Naive thymus-derived CD8-positive, alpha-beta T cell (primary cell): ENCODE measurements at places on chromosomes 5 and 9. TPM values are rescaled to one million over a fixed set of nuclear protein-coding genes. Genes with fewer than 3 reads are reported as not detected.
A peak's percentile ranks its signal among the peaks of the same experiment; 100 is the strongest.

DNA sequence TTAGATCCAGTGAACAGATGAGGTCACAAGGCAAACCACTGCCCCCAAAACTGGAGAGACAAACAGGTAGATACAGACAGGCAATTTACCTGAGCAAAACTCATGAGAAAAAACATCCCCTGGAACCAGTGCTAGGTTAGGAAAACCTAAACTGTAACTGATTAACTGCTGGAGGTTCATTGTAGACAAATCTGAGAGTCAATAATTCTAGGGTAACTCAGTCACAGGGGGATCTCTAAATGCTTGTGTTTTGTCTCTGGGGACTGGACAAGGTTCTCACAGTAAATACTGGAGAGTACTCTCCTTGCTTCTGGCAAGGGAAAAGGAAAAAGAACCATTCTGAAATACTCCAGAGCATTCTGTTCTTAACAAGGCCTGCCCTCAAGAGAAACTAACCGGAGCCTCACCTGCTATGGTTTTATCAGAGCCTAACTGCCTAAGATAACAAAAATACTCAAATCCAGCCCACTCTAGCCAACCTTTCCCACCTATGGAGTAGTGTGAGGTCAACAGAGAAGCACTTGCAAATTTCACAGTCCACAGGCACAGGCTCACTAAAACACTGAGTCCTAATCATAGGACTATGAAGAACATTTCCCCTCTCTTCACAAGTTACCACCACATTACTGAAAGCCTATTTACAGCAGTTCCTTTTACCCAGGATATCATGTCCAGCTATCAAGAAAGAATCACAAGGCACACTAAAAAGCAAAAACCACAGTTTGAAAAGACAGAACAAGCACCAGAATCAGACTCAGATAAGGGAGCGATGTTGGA is 139.9 kb upstream of the ACOT12 start:
- no peak for DNase-seq

- DNase-seq, result no peak
Observed at GRCh38 chr5:1523480-1523792, 324 bp downstream of the LPCAT1 start.

- peak; percentile 22 for DNase-seq
Observed at GRCh38 chr5:159156426-159157238, 52.7 kb downstream of the RNF145 start.

DNA sequence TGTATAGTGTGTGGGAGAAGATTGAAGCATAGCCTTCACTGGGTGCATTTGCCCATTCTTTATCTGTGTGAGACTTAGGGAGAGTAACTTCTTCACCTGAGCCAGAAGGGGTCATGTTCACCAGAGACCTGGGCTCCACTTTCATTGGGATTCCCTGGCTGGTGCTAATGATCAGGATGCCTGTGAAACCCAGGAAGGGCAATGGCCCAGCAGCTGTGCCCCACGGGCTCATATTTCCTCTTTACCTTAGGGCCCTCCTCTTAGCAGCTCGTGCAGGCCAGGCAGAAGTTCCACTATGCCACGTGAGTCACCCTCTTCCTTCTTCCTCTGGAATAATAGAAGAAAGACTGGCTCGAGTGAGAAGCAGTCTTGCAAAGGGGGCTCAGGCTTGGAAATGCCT is 5.0 kb downstream of the PPARGC1B start:
- DNase-seq, result no peak

GRCh38 chr9:98903961-98904411 is 39.7 kb upstream of the COL15A1 start:
- DNase-seq, result no peak

- DNase-seq, result no peak
Observed at GRCh38 chr5:50744776-50745175, 78.3 kb downstream of the PARP8 start.

DNA sequence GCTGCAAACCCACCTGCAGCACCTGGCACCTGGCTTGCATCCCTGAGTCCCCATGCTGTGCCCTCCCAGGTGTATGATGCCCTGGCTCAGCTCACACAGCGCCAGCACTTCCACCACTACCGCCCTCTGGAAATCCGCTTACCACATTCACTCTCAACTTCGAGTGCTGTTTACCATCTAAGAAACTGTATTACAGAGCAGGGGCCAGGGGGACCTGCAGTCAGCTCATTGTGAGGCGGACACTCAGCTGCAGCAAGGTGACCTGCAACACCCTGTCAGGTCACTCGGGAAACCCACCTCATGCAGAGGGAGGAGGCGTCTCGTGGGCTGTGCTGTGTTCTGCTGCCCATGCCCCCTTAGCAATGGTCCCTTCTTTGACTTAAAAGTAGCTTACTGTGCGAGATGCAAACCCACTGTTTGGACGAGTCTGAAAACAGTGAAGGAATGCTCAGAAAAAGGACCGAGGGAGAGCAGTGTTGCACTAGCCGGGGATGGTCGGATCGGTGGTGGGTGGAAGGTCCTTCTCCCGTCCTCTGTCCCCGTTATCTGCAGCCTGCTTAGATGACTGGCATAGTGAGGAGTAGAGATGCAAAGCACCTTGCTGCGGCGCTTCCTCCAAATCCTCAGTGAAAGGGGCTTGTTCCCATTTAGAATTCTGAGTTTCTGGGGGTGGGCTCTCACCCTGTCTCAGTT is 55.2 kb upstream of the CTSL start:
- no peak for DNase-seq

DNA sequence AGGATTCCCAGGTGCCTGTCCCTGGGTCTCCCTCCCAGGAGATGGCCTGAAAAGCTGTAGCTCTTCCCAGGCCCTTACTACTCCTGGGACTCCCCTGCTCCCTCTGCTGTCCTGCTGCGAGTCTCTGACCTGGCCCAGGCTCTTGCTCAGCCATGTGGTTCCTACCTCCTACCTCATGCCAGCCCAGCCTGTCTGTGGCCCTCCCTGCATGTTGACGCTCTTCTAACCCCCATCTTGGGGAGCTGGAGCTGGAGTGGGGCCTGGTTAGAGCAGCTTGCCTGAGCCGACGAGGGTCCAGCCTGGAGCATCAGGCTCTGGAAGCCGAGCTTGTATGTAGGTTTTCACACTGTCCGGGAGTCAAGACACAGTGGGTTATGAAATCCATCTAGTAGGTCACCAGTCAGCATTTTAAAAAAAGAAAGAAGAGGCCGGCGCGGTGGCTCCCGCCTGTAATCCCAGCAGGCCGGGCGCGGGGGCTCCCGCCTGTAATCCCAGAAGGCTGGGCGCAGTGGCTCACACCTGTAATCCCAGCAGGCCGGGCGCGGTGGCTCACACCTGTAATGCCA is 244.4 kb downstream of the FANCC start:
- DNase-seq, result no peak

DNA sequence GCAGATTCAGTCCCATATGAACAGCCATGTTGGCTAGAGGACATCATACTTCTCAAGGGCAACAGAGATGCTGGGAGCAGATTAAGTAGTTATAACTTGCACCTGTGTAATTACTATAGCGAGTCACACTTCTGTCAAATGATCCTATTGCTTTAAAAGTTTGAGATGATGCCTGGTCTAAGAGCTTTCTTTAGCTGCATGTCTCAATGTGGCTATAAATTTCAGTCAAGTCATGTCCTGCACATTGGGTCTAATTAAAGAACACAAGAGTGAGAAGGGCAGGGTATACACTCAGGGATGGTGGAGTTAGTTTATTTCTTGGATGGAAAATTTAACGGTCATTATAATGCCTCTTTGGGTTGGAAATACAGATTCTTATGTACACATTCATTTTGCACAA is 557.3 kb downstream of the RAB3C start:
- no peak for DNase-seq

DNA sequence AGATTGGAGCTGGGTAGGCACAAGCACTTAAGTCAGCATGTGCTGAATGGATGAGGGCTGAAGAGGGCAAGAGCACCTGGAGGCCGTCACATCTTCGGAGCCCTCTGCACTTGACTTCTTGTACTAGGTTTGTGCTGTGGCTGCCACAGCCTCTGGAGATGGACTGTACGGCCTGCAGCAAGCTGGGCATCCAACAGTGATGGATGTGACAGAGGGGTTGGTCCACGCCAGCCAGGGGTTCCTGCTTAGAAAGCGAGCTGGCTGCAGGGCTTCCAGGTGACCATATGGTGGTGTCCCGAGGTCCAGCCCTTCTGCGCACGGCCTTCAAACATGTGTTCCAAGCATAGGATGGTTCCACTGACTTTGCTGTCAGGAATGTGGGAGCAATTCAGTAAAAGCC is 65.1 kb upstream of the PHYKPL start:
- DNase-seq, result no peak

DNA sequence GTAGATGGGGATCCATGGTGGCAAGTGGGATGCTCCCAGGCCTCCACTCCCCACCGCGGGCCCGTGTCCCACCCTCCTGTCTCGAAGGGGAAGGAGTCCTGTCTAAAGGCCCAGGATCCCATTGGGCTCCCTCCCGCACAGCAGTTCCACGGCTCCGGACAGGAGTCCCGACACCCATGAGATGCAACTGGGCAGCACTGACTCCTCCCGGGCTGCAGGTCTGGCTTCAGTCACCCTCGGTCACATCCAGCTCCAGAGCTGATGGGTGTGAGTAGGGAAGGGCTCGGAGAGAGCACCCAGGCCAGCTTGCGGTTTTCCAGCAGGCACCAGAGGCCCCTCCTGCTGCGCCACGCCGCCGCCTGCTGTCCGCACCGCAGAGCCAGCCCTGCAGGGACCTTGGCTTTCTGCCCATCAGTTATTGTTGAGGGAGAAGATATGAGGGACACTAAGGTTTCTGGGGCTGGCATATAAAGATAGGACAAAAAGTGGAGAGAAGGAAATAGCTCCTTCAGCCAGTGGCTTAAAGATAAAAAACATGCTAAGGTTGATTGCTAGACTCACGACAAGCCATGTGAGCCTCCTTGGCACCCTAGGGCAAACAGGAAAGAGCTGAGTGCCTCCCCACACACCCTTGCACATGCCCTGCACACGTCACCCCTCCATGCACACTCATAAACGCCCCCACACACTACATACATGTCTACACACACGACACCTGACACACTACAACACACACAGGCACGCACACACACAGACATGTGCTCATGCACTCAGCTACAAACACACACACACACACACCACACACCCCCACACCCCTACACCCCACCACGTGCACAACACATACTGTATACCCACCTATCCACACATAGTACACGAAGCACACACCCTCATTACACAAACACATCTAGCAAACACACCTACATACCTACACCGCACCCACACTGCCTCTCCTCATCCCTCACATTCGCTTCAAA is 79.0 kb downstream of the AK8 start:
- no peak for DNase-seq

GRCh38 chr9:82255481-82256176 is 267.1 kb downstream of the SPATA31D1 start:
- no peak for DNase-seq

- DNase-seq, result no peak
Observed at GRCh38 chr9:69757996-69758675, 1.7 kb downstream of the PTAR1 start.

GRCh38 chr5:158435161-158435616 is 576.2 kb upstream of the CLINT1 start:
- no peak for DNase-seq

GRCh38 chr9:77965445-77966123 is 66.0 kb downstream of the GNAQ start:
- DNase-seq, result no peak

DNA sequence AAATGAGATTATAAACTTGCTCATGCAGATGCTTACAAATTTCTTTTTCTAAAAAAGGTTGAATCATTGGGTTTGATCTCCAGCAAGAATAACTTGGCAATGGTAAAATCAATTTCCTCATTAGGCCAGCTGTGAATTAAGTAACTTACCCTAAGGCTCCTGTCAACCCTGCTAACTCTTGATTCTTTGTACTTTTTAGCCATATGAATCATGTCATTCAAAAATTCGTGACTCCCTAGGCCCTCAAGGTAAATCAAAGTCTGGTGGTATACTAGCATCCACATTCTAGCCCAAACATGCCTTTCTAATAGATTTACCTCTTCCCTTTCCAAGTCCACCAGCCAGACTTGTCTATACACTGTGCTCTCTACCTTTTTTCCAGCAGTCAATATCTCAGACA is 420.8 kb upstream of the BRINP1 start:
- no peak for DNase-seq

- DNase-seq, result no peak
Observed at GRCh38 chr5:73786043-73786831, 160.2 kb downstream of the ARHGEF28 start.

DNA sequence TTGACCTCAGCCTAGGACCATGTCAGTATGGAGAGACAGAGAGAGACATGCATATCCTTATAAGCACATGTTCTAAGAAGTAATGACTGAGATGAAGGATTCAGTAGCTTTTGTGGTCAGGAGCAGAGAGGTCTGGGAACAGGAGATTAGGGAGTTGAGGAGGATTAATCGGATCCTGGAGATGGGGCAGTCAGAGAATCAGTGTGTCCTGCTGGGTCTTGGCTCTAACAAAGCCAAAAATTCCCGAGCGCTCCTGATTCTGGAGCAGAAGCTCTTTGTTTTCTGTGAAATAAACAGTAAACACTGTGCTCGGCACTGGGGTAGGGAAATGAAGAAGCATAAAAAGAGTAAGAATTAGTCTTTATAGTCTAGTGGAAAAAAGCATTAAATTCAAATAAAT is 520.0 kb upstream of the CLINT1 start:
- no peak for DNase-seq

DNA sequence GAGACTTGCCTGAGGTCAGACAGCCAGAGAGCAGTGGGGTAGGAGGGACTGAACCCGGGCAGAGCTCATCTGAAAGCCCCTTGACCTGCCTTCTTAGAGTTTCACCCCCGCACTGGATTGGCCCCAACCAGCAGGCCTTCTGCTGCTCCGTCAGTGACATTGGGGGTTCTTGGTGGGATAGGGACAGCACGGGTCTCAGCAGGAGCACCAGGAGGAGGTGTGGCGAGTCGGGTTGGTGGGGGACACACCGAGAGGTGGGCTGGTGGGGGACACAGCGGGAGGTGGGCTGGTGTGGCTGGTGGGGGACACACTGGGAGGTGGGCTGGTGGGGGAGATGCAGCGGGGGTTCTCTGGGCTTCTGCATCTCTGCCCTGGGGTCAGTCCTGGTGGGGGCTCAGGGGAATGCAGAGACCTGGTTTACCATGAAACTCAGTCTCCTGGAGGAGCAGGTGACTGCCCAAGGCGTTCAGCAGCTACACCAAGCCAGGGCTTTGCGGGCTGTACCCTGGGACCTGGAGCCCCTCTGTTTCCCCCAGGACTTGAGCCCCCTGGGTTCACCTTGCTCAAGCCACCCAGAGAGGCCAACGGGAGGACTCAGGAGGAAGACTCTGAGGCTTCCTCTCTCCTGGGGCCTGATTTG is 28.1 kb upstream of the RNU6ATAC start:
- DNase-seq, result no peak

- no peak for DNase-seq
Observed at GRCh38 chr5:59021837-59022514, 439.1 kb downstream of the RAB3C start.

GRCh38 chr5:64462391-64462790 is 43.4 kb upstream of the RGS7BP start:
- DNase-seq, result no peak

- no peak for DNase-seq
Observed at GRCh38 chr9:112552229-112553056, 65.8 kb downstream of the KIAA1958 start.

The LHX2 gene
- total RNA-seq, result not detected

The DMRTA1 gene
- total RNA-seq, result not detected

The NUTM2F gene
- total RNA-seq, result not detected

The PRR7 gene
- total RNA-seq, result 7.6 TPM

The OR1J2 gene
- total RNA-seq, result 0.85 TPM

The NR4A3 gene
- 0.47 TPM for total RNA-seq

The LECT2 gene
- total RNA-seq, result not detected

The PLEKHG4B gene
- total RNA-seq, result not detected

The MOB3B gene
- total RNA-seq, result 0.93 TPM
